ENCODE measurements at places on chromosomes 11 and 22. TPM values are rescaled to one million over a fixed set of nuclear protein-coding genes. Genes with fewer than 3 reads are reported as not detected.

The OR8G5 gene
- not detected for total RNA-seq

The FAT3 gene
- 0.08 TPM for total RNA-seq

The CRYBB2 gene
- total RNA-seq: not detected

The MAJIN gene
- total RNA-seq: not detected

The MS4A3 gene
- not detected for total RNA-seq

The FADS1 gene
- total RNA-seq: 148 TPM

The TRIM48 gene
- not detected for total RNA-seq

The ROBO4 gene
- total RNA-seq: not detected

The PLAAT2 gene
- total RNA-seq: 0.27 TPM

The PKP3 gene
- 39.8 TPM for total RNA-seq

The OR51I1 gene
- total RNA-seq: not detected

The RASSF10 gene
- total RNA-seq: 7.6 TPM

The GLB1L3 gene
- total RNA-seq: not detected

Measured in A549 treated with RU486 at 1 μM for 4 hours (cell line).